ENCODE measurements at places on chromosomes 3 and 15.

GRCh38 chr3:34742151-34742550 lies 897.2 kb upstream of the ARPP21 start:
- no peak for DNase-seq

GRCh38 chr3:84245789-84246188 lies 713.0 kb upstream of the CADM2 start:
- no peak for DNase-seq

GRCh38 chr15:67930720-67931119 lies 90.9 kb upstream of the RNU6-1 start:
- no peak for DNase-seq

- no peak for DNase-seq
Measured at GRCh38 chr15:25136119-25136518, 181.3 kb downstream of the SNRPN start.

DNA sequence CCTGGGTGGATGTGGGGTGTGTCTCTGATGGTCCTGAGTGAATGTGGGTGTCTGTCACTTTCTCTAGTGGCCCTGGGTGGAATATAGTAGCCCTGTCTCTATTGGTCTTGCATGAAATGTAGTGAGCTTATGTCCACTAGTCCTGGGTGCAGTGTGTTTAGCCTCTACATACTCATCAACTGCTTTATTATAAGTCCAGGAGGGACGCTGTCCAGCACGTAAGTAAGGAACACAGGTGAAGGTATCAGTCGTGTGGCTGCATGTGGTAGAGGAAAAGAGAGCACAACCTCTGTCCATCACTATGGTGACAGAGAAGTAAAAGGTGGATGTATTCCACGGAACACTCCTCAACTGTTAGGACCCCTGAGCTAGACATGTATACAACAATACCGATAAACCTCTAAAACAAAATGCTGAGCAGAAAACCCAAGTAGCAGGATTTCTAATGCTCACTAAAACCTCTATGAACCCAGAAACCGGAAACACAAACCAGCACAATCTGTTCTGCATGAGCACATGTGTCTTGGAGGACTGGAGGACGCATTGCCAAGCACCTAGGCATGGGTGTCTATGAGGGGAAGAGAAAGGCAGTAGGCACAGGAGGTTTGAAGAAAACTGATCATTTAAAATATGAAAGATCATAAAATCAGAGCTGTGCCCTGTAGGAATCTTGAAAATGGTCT lies 11.0 kb downstream of the LTF start:
- peak; percentile 29 for DNase-seq

DNA sequence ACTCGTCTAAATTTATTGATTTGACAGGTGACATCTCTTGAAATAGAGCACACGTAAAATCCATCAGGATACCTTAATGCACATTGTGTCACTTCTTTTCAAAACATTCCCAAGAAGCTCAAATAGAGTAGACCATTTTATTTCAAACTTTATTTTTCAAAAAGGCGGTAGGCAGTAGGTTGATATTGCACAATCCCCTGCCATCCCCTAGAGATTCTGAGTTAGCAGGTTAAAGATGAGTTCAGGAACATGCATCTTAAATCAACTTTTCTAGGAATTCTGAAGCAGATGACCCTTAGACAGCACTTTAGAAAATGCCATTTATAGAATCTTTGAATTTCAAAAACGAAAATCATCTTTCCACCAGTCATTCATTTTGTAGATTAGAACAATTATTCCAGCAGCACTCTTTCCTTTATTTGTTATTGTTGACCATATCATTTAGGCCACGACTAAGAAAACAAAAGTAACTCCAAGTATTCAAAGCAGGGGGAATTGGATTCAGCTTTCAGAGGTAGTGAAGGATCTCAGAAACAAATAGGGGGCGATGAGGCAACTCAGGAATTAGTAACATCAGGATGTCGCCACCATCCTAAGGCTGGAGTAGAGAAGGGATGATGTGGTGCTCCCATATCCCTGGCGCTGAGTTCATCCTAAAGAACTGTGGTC lies 198.2 kb upstream of the MCTP2 start:
- no peak for DNase-seq

DNA sequence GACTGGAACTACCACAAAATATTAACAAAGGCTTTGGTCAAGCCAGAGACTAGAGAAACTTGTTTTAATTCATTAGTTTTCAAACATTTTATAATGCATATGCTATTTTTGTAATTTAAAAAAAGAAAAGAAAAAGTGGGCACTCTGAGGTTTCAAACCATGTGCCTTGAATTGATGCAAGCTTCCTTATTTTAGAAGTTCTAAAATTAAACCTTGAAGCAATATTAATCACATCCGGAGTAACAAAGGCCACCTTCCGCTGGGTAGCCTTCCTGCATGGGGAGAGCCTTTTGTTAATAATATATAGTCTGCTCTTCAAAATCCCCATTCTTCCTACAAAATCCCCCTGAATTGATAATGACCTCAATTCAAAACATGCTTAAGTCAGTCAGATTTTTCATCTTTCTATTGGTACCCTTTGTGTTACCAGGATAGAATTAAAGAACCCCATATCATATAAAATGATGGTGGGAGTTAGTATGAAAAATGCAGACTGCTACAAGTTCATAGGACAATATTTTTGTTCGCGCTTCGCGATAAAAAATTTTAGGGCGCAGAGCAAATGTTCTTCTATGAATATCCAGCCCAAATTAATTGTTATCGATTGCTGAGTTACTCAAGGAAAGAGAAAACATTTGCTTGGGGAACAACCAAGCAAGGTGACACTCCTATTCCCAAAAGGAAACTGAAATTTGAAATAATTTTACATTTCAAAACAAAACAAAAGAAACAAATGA lies 30.6 kb downstream of the LDHAL6B start:
- no peak for DNase-seq

GRCh38 chr15:99842071-99842470 lies 108.8 kb upstream of the LYSMD4 start:
- DNase-seq = no peak

DNA sequence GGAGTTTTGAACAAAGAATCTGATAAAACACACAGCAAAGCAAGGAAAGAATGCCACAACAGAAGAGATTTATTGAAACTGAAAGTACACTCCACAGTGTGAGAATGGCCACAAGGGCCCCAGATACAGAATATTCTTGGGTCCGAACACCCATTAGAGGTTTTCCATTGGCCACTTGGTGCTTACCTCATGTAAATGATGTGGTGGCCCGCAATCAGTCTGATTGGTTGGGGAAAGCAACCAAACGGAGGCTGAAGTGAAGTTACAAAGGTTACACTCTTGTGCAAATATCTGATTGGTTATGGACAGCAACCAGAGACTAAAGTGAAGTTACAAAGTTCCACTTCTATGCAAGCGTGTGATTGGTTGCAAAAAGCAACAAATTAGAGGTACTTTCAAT lies 20.4 kb downstream of the NSUN3 start:
- no peak for DNase-seq

- peak; percentile 13 for DNase-seq
Measured at GRCh38 chr3:42670051-42670576, 15.2 kb upstream of the KLHL40 start.

- DNase-seq = no peak
Measured at GRCh38 chr3:126934031-126934531, 48.8 kb upstream of the PLXNA1 start.

GRCh38 chr3:108100906-108101660 lies 10.3 kb upstream of the CD47 start:
- no peak for DNase-seq

GRCh38 chr3:47380026-47380600 lies 708 bp upstream of the PTPN23 start:
- DNase-seq = no peak

DNA sequence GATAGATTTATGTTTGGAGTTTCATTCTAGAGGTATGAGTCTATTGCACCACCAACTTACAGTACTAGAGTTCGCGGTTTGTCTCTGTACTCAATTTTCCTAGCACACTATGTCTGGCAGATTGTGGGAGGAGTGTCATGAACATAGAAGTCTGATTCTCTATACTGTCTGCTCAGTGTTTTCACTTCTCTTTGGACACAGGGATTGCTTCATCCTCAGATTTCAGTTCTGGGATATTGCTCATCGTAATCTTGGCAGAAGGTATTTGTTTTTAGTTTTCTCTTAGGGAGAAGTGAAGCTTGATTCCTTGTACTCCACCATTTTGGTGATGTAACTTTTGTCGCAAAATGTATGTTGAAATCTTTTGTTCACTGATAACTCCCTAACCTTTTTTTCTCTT lies 27.8 kb upstream of the AZI2 start:
- DNase-seq = no peak

GRCh38 chr3:100089812-100090668 lies 24.3 kb downstream of the FILIP1L start:
- no peak for DNase-seq
